Karpas-422 (cell line): ENCODE measurements at places on chromosomes 1 and 21.

- DNase-seq = no peak
These were observed 19.9 kb downstream of the PLA2G4A start for GRCh38 chr1:186848509-186849130.

DNA sequence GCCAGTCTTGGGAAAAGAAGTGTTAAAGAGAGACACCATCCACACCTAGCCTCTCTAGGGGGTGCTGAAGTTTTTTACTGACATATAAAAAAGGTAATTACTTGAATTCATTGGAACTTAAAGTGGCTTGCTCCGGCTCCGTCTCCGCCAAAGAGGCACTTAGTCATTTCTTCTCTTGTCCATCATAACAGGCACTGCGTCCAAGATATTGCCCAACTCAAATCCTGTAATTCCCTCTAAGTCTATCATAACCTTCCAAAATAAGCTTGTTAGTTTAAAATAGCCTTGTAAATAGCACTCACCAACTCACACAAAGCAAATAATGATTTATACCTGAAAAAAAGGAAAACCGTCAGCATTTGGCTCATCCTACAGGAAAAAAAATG lies 160.5 kb downstream of the ZBTB18 start:
- DNase-seq = no peak

DNA sequence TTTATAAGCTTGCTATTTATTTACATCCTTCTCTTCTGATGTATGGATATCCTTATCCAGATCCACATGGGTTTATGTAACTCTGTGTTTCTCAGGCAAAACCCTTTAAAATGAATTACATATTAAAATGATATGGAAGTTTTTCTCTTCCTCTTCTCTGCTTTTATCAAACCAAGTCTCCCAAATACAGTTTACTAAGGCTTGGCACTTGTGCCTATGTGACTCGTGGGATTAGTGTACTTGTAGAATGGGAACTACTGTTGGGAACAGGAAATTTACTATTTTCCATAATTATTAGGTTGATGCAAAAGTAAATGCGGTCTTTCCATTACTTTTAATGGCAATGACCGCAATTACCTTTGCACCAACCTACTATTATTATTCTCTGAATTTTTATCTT lies 14.8 kb downstream of the SIM2 start:
- no peak for DNase-seq

DNA sequence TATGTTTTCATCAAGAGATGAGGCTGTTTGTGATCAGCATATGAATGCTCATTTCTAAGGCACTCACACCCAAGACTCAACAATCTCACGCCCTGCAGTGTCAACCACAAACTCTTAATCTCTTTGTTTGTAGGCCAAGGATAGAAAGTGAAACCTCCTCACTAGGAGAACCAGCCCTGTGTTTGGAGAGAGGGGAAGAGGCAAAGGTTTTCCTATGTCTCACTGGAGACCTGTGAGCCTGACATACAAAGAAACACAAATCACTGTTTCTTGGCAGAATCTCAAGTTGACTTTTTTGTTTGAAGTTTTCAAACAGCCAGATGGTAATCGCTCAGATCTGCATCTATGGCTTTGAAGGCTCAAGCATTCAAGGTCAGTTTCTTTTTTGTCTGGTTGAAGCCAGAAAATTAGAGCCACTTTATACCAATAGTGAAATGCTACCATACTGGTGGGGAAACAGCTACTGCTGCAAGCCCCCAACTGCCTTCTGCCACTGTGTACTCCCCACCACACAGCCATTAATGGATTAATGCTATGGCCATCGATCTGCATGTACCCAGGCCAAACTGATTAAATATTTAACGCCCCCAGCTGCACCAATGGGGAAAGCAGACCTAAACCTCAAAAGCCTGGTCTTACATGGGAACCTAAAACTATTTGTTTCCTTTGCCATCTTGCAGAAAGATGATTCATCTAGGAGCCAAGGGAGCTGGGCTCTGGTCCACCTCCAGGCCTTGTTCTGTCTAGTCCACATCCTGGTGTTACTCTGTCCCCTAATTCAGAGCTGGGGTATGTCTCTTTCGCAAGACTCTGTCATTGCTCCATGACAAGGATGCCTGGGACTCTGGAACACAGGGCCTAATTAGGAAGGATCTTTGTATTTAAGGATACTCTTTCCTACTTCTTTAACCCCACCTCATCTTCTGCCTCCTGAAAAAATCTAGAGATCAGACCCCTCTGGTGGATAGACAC lies 16.3 kb downstream of the PDZK1 start:
- no peak for DNase-seq

DNA sequence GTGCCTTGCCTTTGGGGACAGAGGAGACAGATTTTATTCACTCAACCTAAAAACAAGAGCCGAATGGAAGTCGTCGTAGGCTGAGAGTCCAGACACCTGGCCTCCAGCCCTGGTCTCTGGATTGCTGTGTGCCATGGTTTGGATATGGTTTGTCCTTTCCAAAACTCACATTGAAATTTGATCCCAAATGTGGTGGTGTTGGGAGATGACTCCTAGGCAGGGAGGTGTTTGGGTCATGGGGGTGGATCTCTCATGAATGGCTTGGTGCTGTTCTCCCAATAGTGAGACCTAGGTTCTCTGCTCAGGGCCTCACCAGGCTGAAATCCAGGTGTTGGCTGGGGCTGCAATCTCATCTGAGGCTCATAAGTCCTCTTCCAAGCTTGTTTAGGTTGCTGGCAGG lies 75.5 kb downstream of the FOXD2 start:
- no peak for DNase-seq

- no peak for DNase-seq
These were observed 9.6 kb upstream of the SLC25A34 start for GRCh38 chr1:15726508-15726907.

GRCh38 chr1:18119771-18120377 lies 12.3 kb downstream of the IGSF21 start:
- DNase-seq = no peak

DNA sequence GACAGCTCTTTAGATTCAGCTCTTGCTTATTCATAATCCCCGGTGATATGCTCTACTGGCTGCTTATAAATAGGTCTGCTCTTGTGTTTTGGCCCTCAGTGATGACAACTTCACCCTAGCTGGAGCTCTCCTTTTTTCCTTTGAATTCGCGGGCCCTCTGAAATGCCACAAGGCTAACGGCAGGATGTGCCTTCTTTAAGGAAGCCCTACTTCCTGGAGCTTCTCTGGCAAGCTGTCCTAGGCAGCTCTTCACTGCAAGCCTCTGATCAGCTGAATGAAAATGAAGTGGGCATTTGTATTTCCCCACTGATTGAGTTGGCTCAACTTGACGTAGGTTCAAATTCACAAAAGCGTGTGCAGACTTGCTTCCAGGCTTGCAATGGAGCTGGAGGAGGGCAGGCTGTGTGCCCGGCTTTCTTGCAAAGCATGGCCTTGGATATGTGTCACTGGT lies 22.2 kb downstream of the SGIP1 start:
- DNase-seq = no peak

GRCh38 chr1:223678841-223679240 lies 13.3 kb upstream of the CAPN8 start:
- DNase-seq = no peak
